Stimulated activated CD8-positive, alpha-beta memory T cell treated with anti-CD3 and anti-CD28 coated beads, Interleukin-7, amount 100 ng/mL, for 4 hours (primary cell): ENCODE measurements at places on chromosomes 5 and 9.

DNA sequence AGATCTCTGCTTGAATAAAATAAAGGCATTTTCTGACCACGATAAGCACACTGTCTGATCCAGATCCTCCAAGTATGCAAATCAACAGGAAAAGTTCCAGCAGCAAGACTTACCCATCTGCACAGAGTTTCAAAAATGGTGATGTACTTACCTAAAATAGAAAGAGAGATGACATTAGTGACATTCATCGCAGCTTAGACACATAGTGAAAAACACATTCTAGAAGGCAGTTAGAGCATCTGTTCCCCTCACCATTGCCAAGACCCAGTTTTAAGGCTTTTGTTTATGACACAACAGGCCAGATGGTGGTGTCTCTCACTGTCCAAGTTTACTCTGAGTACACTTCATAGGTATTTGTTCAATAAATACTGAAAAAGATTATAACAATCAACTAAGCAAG is 207.7 kb downstream of the PDE4D start:
- DNase-seq: no peak

DNA sequence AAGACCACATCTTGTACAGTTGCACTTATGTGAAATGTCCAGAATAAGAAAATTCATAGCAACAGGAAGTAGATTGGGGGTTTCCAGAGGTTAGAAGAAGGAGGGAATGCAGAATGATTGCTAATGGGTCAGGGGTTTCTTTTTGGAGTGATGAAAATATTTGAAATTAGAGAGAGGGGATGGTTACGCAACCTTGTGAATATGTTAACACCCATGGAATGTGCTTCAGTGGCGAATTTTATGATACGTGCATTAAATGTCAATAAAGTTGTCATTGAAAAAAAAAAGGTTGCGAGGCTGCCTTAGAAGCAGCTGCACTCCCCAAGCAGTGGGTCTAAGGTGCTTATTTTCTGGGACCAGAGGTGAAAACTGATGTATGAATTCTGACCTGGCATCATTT is 64.4 kb upstream of the SUB1 start:
- no peak for DNase-seq

GRCh38 chr5:80382488-80382887 is 25.4 kb upstream of the ZFYVE16 start:
- DNase-seq: no peak

DNA sequence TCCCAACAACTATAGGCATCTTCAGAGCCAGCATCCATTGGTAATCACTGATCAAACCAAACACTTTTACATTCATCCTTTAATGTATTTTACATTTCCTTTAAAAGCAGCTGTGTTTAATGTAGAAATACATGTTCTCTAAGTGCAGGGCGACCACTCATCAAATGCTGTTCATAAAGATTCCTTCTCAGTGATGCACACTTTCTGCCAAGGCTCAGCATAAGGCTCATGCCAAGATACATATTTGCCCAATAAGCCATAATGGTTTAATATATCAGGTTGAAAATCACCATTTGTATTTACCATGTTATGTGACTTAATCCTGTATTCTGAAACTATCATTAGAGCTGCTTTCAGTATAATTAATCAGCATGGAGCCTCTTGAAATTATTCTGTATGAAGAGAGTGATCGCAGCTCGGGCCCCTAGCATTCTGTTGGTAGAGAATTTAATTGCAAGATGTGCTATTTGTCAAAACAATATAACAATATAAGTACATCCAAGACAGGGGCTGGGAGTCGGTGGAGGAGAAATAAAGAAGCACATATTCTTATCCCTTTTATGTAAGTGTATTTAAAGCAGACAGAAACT is 267.5 kb downstream of the EBF1 start:
- DNase-seq: no peak

DNA sequence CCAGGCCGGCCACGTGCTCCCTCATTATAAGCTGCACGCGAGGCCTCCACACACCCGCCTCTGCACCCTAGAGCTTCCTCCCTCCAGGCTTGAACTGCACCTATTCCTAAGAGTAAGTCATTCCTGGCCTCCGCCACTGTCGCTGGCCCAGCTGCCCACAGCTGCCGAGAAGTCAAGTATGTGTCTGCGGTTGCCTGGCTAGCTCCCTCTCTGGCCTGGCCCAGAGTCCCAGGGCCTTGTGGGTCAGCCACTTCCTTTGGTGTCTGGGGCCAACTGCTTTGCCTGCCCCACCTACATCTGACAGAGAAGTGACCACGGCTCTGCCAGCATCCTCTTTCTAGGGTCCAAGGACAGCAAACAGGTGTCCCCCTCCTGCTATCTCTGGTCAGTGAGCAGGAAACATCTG is 18.3 kb downstream of the ABO start:
- DNase-seq: no peak

DNA sequence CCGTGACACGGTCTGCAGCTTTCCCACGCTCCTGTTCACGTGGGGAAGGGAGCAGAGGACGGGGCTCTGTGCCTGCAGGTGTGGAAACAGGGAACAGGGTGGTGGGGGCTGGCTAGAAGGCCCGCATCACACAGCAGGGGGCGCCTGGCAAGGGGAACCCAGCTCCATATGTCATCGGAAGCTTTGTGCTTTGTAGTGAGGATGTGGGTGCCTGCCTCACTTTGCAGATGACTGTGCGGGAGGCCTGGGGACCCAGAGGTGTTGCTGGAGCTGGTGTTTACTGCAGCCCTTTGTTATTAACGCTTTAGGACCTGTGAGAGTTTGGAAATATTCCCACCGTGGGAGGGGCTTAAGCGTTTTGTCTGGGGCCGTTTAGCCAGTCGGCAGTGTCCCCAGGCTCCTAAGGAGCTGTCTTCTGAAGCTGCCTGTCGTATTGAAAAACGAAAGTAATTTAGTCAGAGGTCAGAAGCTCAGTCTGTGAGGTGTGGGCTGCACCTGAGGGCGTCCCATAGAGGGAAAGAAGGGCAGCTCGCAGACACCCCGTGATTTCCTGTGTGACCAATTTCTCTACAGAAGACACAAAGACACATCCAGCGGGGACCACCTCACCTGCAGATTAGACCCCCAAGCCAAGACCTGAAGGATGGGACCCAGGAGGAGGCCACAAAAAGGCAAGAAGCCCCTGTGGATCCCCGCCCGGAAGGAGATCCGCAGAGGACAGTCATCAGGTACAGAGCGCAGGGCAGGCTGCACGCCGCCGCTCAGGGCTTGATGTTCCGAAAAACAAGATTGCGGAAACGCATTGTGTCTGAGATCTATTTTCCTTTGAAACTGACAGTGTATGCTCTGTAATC is 9.1 kb downstream of the MAN1B1 start:
- DNase-seq: peak; percentile 78

GRCh38 chr9:96603305-96604003 is 16.2 kb downstream of the CDC14B start:
- no peak for DNase-seq

DNA sequence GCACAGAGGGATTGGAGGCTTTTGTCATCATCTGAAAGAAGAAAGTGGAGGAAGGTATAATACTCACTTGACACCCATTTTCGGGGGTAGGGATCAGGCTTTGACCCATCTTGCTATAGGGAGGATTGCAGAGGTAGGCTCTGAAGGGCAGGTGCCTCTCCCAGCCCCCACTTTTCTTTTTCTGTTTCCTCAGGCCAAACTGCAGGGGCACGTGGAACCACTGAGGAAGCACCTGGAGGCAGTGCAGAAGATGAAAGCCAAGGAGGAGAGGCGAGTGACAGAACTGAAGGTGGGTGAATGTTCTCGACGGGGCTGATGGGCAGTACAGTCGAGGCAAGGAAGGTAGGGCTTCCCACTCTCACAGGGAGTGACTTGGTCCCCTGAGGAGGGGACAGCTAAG is 7.5 kb downstream of the TRIM41 start:
- no peak for DNase-seq

GRCh38 chr5:71922584-71923106 is 184.6 kb upstream of the MAP1B start:
- DNase-seq: no peak

DNA sequence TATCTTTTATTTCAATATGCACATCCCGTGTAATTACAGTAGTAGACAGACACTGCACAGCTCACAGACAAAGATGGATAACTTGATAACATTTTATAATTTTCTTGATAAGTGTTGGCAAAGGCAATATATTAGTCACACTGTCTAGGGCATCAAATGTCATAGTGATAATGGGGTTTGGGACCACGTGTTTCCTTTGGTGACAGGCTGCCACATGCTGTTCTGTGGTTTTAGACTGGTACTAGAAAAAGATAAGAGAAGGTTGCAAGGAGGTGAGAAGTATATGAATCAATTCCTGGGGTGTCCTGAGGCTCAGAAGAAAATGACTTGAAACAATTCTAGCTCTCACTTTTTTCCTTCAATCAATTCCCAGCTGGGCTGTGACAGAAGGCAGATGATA is 258.8 kb upstream of the CHD1 start:
- no peak for DNase-seq

DNA sequence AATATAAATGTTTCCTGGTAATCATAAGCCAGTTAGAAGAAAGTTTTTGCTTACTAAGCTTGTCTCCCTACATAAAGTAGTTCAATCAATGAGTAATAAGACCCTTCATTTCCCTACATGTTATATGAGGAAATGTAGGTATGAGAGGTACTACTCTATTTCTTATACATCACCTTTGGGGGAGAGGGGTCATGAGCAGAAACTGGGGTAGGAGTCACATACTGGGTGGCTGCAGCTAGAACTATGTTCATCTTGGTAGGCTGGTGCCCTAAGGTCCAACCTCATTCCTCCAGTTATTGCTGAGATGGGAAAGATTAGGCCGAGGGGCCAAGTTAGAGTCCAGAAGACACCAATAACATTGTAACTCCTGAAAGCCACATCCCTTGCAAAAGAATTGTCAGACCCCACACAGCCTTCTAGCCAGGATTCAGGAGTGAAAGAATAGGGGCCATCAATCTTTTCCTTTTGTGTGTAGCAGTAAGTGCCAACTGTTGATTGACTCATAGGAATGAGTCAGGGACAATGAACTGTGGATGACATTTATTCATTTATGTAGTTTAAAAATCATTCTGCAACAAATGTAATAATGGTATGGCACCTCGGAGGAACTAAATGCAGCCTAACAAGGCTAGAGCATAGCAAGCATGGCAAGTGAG is 21.6 kb upstream of the SREK1 start:
- DNase-seq: no peak

- DNase-seq: no peak
Measured at GRCh38 chr9:116632990-116633838, 53.9 kb upstream of the TRIM32 start.

- DNase-seq: no peak
Measured at GRCh38 chr5:65817931-65818330, 95.9 kb downstream of the NLN start.

- DNase-seq: no peak
Measured at GRCh38 chr5:112684737-112685136, 52.9 kb upstream of the APC start.

DNA sequence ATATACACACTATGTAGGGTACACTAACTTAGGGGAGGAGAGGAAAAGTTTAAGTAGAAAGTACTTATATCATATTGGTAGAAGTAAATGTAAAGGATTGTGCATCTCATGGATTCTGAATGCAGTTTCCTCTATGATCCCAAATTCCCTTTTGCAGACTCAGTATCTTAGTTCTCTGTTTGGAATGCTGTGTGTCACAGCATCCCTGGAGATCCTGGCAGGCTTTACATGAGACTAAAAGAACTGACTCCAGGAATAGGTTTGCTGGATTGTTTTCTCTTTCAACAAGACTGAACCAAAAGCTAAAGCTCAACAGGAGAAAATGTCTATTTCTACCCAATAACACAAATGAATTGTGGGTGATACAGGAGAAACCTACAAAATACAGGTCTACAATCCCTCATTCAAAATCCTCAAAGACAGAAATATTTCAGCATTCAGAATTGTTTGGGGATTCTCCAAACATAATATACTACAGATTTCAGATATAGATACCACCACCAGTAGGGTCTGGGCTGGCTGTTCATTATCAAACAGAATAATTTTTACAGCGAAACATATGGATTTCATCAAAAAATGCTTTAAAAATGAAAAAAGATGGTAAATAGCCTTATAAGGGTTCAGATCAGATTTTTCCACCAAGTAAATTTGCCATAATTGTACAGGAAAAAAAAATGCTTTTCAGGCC is 324.7 kb upstream of the GRAMD2B start:
- DNase-seq: no peak

GRCh38 chr5:15927710-15928380 is 251.7 kb downstream of the MARCHF11 start:
- DNase-seq: no peak

GRCh38 chr5:150118561-150119229 is 32.3 kb upstream of the CSF1R start:
- DNase-seq: no peak

DNA sequence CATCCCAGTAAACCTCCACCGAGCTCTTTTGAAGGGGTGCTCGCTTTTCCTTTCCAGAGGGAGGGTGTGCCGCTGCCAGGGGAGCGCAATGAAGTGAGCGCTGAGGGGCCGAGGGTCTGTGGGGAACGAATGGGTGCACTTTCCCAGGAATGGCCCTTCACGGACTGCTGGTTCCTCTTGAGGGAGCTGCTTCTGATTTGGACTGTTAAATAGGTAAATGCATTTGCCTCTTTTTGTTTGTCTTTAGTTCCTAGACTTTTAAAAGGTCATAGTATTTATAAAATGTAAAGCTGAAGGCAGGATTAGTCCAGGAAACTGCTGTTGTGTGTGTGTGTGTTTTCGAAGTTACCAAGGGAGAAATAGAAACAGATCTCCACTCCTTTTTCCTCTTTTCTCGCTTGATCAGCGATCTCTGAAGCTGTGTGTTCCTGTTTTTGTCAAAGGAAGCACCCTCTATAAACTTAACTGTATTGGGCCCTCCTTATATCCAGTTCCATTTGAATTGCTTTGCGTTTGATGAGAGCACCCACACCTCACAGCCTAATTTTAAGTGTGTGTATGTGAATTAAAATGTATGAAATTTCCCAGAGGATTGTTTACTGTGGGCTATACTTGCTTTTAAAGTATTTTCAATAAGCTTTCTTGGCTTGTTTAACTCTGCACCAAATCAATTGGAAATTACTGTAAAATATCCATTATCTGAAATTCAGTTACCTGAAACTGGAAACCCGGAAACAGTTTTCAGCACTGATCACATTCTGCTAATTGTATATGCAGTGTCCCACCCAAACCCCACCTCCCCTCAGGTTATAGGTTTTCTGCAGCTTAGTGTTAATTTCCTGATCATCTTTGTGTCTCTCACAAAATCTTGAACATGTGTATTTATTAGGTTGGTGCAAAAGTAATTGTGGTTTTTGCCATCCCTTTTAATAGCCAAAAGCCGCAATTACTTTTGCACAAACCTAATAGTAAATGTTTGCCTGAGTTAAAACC is 966 bp downstream of the SNX2 start:
- DNase-seq: no peak

- DNase-seq: no peak
Measured at GRCh38 chr5:126837906-126838539, 61.1 kb downstream of the LMNB1 start.

GRCh38 chr9:35481347-35481975 is 8.4 kb upstream of the RUSC2 start:
- DNase-seq: no peak

GRCh38 chr9:34830068-34830467 is 120.1 kb upstream of the CCL21 start:
- DNase-seq: no peak
